ENCODE measurements at places on chromosomes 6 and 20. TPM values are rescaled to one million over a fixed set of nuclear protein-coding genes. Genes with fewer than 3 reads are reported as not detected.

DNA sequence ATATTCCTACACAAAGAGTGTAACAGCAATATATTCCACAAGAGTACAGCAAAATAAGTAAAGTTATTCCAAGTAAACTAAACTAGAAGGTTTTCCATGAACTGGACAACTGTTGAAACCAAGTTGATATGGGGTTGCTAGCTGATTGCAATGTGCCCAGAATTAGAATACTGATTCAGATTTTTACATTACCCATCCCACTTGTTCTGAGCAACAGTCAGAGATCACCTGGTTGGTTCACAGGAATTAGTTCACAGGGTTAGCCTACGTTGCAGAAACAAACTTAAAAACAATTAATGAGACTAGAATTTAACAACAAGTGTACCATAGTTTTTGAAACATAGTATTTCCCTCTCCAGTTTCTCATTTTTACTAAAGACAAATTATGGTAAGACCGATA is 49.1 kb downstream of the CEP85L start:
- H3K27me3 ChIP-seq, result no peaks in the 10 kb centered on the region
- peaks cover 15% of the 10 kb centered on the region for H3K4me1 ChIP-seq
- no peak overlapping the region for H3K27ac ChIP-seq

Gene PERP
- 3.8 TPM for total RNA-seq

Gene COL21A1
- total RNA-seq, result not detected

- H3K27ac ChIP-seq, result no peak overlapping the region
- H3K4me1 ChIP-seq, result no peaks in the 10 kb centered on the region
- no peaks in the 10 kb centered on the region for H3K36me3 ChIP-seq
These were observed 74.4 kb downstream of the SMOC2 start for GRCh38 chr6:168515376-168515775.

DNA sequence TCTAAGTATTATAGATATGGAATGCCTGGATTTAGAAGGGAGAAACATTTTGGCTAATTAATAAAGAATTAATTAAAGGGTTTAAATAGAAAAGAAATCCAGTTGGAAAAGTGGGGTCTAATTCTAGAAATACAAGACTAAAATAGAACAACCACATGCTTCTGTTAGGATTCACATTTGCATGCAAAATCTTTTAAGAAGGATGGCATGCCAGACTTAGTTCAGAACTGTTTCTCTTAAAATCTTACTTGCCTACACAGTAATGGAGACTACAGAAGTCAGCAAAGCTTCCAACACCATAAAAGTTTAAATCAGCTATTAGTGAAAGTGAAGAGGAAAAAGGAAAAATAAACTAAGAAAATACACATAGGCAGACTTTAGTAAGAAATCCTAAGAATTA is 32.7 kb upstream of the KATNA1 start:
- no peak overlapping the region for H3K27ac ChIP-seq
- DNase-seq, result no peak
- no peak overlapping the region for H3K4me3 ChIP-seq
- H3K27me3 ChIP-seq, result no peaks in the 10 kb centered on the region
- H3K4me1 ChIP-seq, result peaks cover 5% of the 10 kb centered on the region
- H3K36me3 ChIP-seq, result peaks cover 49% of the 10 kb centered on the region

Gene FITM2
- total RNA-seq, result 2.7 TPM

- no peak overlapping the region for H3K27ac ChIP-seq
- H3K36me3 ChIP-seq, result peaks cover 7% of the 10 kb centered on the region
- H3K27me3 ChIP-seq, result peaks cover 6% of the 10 kb centered on the region
- H3K4me3 ChIP-seq, result no peak overlapping the region
- DNase-seq, result no peak
- peaks cover 22% of the 10 kb centered on the region for H3K4me1 ChIP-seq
These were observed 24.8 kb downstream of the MTCL3 start for GRCh38 chr6:127494240-127494767.

Gene TCP11
- total RNA-seq, result not detected

GRCh38 chr20:44405785-44406571 is 50.5 kb downstream of the HNF4A start:
- no peaks in the 10 kb centered on the region for H3K27me3 ChIP-seq
- no peak overlapping the region for H3K4me3 ChIP-seq
- H3K4me1 ChIP-seq, result no peaks in the 10 kb centered on the region
- DNase-seq, result no peak
- no peaks in the 10 kb centered on the region for H3K36me3 ChIP-seq
- H3K27ac ChIP-seq, result no peak overlapping the region

Gene TMEM200A
- total RNA-seq, result 2.7 TPM

Gene FIG4
- 9.5 TPM for total RNA-seq

DNA sequence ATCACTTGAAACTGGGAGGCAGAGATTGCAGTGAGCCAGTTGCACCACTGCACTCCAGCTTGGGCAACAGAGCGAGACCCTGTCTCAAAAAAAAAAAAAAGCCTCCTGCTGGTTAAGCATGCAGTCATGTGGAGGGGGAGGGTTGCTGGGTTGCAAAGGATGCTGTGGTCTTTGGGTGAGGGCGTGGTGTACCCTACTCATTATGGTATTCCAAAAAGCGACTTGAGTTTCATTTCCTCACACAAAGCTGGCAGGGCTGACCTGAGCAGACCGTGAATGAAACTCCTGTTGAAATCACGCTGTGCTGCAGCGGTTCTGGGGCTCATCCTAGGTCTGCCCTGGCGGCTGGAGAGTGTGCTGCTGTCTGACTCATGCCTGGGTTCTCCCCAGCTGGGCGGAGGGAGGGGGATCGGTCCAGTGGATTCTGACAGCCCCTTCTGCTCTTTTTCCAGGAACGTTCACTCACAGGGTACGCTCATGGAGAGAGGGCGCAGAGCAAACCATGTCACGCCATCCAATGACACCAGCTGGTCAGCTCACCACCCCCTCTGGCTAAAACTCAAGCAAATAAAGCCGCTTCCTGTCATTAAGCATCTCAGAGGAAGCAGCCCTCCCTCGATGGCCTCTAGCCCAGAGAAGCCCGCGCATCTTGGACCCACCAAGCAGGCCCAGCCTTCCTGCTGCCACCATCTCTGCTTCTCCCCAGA is 166.2 kb downstream of the SCML4 start:
- DNase-seq, result peak; percentile 87
- peaks cover 4% of the 10 kb centered on the region for H3K36me3 ChIP-seq
- H3K4me3 ChIP-seq, result peak overlapping the region; percentile 78
- H3K27me3 ChIP-seq, result no peaks in the 10 kb centered on the region

Gene NPEPL1
- total RNA-seq, result 22.9 TPM

GRCh38 chr6:110318971-110319370 is 39.2 kb downstream of the METTL24 start:
- no peaks in the 10 kb centered on the region for H3K36me3 ChIP-seq
- no peaks in the 10 kb centered on the region for H3K27me3 ChIP-seq
- no peak for DNase-seq
- no peaks in the 10 kb centered on the region for H3K4me1 ChIP-seq

DNA sequence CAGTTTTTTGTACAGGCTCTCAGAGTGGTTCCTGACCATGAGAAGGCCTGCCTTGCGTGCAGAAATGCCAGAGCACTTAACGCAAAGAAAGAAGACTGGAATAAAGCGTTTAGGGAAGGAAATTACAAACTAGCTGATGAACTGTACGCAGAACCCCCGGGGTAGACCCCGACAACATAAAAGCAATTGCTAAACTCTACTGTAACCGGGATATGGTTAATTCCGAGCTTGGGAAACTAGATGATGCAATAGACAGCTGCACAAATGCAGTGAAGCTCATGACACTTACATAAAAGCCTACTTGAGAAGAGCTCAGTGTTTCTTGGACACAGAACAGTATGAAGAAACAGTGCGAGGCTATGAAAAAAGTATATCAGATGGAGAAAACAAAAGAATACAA is 35.7 kb downstream of the CITED2 start:
- H3K27me3 ChIP-seq, result no peaks in the 10 kb centered on the region
- H3K27ac ChIP-seq, result no peak overlapping the region
- no peak for DNase-seq
- no peak overlapping the region for H3K4me3 ChIP-seq

DNA sequence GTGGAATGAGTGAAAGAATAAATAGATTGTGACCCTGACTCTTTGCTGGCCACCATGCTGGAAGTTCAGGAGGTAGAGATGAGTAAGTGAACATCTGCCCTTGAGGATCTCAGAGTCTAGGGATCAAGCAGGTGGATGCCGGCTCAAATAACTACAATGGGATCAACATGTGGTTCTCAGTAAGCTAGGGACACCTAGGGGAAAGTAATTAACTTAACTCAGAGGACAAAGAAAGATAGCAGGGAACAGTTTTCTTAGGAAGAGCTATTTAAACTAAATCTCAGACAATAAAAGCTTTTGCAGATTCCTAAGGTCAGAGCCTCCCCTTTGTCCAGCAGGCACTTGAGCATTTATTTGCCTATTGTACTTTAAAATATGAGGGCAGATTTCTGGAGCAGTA is 29.1 kb downstream of the SLC13A3 start:
- no peak overlapping the region for H3K4me3 ChIP-seq
- DNase-seq, result no peak
- no peaks in the 10 kb centered on the region for H3K4me1 ChIP-seq
- peaks cover 67% of the 10 kb centered on the region for H3K27me3 ChIP-seq

Gene OLIG3
- 0.44 TPM for total RNA-seq

Gene BPIFB1
- total RNA-seq, result not detected

Gene OPRM1
- not detected for total RNA-seq

Gene MCHR2
- total RNA-seq, result not detected

Gene MEI4
- total RNA-seq, result not detected

- no peaks in the 10 kb centered on the region for H3K27me3 ChIP-seq
- no peak overlapping the region for H3K4me3 ChIP-seq
- no peak for DNase-seq
- no peaks in the 10 kb centered on the region for H3K4me1 ChIP-seq
- no peaks in the 10 kb centered on the region for H3K36me3 ChIP-seq
- no peak overlapping the region for H3K27ac ChIP-seq
These were observed 69.9 kb downstream of the SOD2 start for GRCh38 chr6:159623156-159623555.

DNA sequence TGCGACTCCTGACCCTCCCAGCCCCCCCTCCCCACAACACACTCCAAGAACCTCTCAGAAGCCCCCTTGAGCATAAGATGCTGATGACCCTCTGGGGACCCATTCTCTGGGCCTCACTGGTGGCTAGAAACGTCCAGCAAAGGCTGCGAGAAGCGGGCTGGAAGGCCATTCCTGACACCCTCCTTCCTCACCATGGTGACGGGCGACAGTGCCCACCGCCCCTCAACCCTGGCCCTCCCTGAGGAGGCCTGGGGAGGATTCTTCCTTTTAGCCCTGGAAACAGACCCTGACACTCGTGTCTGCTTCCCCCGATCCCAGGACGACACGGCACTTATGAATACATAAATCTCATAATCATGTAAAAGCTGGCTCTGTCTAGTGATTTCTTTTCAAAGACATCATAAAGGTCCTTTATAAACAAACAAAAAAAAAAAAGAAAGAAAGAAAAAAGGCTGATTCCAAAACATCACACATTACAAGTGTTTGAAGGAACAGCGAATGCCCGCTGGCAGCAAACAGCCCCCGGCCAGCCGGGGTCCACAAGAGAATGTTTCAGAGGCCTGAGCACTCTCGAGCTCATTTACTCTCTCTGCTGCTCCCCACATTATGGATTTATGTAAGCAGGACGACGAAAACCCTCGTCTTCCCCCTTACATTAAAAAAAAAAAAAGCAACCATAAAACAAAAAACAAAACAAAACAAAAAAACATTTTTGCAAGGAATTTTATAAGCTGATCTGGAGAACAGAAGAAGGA is 40.7 kb downstream of the PREX1 start:
- H3K36me3 ChIP-seq, result peaks cover 41% of the 10 kb centered on the region
- DNase-seq, result no peak
- H3K27me3 ChIP-seq, result no peaks in the 10 kb centered on the region
- no peak overlapping the region for H3K4me3 ChIP-seq
- peaks cover 51% of the 10 kb centered on the region for H3K4me1 ChIP-seq

DNA sequence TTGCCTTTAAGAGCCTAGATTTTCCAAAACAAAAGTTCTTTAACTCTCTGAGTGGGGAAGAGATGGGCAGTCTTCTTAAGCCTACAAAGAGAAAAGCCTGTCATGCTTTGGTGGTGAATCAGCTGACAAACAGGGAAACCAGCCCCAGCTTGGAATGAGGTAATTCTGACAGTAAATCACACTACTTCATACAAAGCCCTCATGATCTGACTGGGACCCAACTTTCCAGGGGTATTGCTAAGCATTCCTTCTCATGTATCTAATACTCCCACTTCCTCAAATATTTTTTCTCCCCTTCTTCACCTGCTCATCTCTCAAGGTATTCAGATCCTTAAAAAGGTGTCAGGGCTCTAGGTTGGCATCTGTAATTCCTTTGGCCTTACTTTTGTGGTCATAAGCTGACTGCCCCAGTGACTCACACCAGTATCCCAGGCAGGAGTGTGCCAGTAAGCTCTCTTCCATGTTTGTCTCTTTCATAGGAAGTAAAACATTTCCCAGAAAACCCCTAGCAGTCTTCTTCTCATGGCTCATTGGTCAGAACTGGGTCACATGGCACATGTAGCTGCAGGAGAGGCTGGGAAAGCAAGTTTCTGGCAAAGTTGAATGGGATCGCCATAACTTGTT is 15.0 kb upstream of the TBC1D22B start:
- no peak for DNase-seq
- peaks cover 2% of the 10 kb centered on the region for H3K36me3 ChIP-seq
- H3K4me1 ChIP-seq, result peaks cover 31% of the 10 kb centered on the region
- H3K27me3 ChIP-seq, result no peaks in the 10 kb centered on the region
- H3K4me3 ChIP-seq, result no peak overlapping the region

DNA sequence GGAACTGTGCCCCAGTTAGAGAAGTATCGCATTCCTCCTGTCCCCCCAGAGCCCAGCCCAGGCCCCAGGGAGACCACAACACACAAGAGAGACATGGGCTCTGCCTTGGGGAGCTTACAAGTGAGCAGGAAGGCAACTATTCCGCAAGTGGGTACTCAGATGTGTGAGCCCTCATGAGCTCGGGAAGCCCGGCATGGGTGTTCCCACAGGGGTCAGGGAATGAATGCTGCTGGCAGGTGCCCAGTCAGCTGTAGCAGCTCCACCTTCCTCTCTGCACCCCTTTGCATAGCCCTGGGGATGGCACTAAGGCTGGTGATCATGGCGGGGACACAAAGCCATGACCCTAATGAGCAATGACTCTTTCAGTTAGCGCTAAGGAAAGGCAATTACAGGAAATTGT is 194.1 kb downstream of the SYNDIG1 start:
- no peaks in the 10 kb centered on the region for H3K27me3 ChIP-seq
- H3K27ac ChIP-seq, result no peak overlapping the region
- H3K36me3 ChIP-seq, result no peaks in the 10 kb centered on the region
- H3K4me1 ChIP-seq, result no peaks in the 10 kb centered on the region
- DNase-seq, result no peak

Gene DEFB124
- total RNA-seq, result not detected

Gene PRPH2
- not detected for total RNA-seq
